ENCODE measurements at places on chromosomes 16 and 17.
A peak's percentile ranks its signal among the peaks of the same experiment; 100 is the strongest.

- DNase-seq = no peak
Observed at GRCh38 chr17:17757391-17757791, 76.1 kb downstream of the RAI1 start.

- no peak for DNase-seq
Observed at GRCh38 chr17:73013816-73014663, 78.4 kb downstream of the SLC39A11 start.

DNA sequence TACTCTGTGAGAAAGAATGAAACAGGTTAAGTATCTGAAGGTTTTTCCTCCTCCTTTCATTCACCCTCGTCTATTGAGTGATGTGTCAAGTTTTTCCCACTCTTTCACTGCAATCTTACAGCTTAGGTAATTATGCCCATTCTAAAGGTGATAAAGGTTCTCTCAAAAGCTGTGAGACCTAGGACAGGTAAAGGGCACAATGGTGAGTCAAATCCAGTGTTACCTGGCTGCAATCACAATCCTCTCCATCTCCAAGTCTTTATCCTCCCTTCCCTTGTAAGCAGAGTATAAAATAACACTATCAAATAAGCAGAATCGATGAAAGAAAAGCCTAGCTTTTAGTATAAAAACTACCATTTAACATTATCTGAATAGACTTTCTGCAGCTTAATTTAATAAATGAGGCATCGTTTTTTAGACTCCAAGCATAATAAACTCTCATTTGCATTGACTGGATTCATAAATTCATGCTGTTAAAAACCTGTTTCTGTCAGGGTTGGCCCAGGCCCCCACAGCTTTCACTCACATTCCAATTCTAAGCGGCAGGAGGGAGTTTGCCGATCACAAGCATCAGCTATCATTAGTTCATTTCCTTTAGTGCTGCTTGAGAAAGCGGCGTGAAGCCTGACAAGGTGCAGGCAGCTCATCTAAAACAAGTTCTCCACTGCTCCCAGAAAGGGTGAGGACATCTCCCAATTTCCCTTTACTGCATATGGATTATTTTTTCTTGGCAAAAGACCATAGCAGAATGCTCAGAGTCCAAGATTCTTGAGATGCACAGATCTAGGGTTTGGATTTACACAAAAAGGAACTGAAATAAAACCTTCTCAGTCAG is 67.8 kb downstream of the CDH8 start:
- DNase-seq = no peak

GRCh38 chr16:4371357-4372000 is at the start of gene VASN:
Gene VASN, plus strand, starts transcription at chr16:4371848. Its CDS starts 9,030 bp downstream, at chr16:4380878.
- peak; percentile 73 for DNase-seq

DNA sequence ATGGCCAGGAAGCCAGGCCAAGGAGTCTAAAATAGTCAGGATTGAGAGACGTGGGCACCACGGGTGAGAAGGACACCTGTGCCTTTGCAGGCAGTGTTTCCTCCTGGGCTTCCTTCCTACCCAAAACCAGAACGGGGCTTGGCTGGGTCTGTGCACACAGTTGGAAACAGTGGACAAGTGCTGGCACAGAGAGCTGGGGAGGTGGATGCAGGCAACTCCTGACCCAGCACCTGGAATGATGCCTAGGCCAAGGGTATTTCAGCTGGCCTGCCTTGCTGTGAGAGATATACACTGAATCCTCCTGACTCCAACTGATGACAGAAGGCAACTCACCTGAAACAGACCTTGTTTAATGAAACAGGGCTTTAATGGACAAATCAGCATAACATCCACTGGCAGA is 186.2 kb downstream of the SLC39A11 start:
- no peak for DNase-seq

DNA sequence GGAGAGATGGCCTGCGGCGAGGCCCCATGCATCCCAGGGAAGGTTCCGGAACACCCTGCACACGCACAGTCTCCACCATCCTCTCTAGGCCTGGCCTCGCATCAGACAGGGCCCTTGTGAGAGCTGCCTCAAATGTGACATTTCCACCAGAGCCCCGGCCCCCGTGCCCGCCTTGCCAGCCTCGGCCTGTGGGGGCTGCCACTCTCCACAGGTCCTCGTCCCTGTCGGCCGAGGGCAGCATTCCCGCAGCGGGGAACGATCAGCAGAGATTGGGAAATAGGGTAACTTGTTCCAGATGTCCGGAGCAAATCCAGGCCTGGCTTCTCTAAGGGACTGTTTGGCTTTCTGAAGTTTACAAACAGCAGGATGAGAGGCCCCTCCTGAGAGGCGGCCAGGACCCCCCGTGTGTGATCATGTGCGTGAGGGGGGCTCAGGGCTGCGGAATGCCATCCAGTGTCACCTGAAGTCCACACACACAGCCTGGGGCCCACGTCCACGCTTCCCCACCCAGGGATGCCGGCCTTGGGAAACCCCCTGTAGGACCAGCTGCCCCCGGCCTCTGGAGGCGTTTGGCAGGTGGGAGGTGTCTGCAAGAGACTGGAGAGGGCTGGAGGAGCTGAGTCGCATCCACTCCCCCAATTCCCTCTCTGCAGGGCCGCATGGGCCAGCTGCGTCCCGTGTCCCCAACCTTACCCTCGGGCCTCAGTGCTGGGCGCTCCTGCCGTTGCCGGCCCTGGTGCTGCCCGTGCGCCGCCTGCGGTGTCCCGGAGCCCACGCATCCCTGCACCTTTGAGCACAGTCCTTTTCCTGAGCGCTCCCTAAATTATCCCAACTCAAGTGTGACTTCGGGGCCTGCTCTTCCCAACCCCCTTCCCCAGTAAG is 70.4 kb downstream of the ZDHHC7 start:
- no peak for DNase-seq
